ENCODE measurements at places on chromosomes 6 and 20.
A peak's percentile ranks its signal among the peaks of the same experiment; 100 is the strongest.

DNA sequence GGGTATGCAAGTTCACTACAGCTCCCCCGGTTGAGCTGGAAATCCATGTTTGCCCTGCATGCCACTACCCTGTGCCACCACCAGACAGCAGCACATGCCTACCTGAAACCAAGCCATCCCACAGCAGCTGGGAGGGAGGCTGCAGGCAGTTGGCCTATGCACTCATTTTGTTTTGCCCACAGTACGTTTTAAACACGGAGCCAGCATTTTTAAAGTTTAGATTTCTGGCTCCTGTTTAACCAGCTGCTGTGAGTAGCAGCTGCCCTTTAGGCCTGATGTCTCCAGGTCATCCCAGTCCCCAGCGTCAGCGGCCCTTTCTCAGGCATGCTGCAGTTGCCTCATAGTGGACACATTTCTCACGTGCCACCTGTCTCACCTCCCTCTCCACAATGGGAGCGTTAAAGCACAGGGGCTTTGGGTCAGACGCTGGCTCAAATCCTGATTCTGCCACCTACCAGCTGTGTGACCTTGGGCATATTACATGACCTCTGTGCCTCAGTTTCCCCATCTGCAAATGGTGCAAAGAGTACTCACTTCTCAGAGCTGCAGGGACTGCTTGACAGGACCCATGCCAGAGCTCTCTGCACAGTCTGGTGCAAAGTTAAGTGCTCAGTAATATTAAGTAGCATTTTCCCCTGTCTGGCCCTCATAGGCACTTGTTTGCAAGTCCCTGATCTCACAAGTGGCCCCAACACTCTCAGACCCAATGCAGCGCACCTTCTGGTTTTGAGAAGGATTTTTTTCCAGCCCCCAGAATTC is 8.2 kb upstream of the UBE2V1 start:
- DNase-seq = peak; percentile 53

- no peak for DNase-seq
These were observed 24.4 kb downstream of the BHLHE23 start for GRCh38 chr20:62982124-62983075.

GRCh38 chr6:122286512-122286911 is 112.9 kb upstream of the HSF2 start:
- no peak for DNase-seq

GRCh38 chr6:69012211-69012610 is 377.1 kb downstream of the ADGRB3 start:
- no peak for DNase-seq

DNA sequence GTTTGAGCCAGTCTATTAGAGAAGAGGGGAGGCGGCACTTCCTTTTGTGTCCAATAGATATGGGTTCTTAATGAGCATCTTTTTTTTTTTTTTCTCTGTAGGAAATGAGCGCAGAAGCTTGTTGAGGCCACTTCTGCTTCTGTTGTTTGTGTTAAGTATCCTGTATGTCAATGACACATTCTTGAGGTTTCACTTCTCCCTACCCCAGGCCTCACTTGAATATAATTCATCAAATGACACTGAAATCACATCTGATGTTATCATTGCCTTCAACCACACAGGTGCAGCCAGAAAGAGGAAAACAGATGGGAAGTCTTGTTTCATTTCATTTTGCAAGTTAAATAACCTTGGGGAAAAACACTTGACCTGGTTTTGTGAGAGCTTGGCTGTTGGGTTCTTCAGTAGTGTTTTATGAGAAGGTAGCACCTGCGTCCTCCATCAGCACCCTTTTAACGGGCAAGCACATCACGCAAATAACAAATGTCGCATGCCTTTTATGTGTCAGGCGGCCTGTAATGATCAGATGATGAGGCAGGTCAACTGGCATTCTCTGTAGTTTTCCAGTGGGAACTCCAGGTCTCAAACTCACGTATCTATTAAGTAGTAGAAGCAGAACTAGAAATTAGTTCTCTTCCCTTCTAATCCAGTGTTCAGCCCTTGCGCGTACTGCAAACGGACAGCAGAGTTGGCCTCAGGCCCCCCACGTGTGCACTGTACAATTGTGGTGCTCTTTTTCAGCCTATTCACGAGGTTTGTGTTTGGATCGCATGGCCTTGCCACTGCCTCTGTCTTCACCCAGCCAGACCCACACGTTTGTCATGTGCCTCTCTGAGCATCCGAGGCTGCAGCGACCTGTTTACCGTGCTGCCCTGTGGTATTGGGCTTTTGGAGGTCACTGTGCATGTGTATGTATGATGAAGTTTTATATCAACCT is 23.5 kb downstream of the PLEKHG1 start:
- DNase-seq = no peak

- no peak for DNase-seq
These were observed 600.6 kb downstream of the QKI start for GRCh38 chr6:164015088-164015484.

GRCh38 chr20:3861191-3861590 is 14.6 kb downstream of the MAVS start:
- no peak for DNase-seq

DNA sequence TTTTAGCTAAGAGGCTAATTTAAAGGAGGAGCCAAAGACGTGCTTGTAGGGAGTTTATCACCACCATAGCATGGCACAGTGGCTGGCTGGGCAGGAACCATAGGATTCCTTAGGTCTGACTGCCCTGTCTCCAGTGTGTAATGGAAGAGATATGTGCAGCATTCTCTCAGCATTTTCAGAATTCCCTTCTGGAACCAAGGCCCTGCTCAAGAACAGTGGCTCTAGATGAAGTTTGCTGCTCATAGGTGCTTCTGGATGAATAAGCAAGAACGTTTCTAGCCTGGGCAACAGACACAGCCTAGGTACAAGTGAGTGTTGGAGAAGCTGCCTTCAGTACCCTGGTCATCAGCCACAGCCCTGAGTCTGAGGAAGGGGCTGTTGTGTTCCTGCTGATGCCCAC is 69.1 kb downstream of the LCA5 start:
- no peak for DNase-seq

GRCh38 chr6:49849213-49849907 is 17.0 kb downstream of the CRISP1 start:
- DNase-seq = no peak

GRCh38 chr6:139846538-139847456 is 472.3 kb upstream of the CITED2 start:
- no peak for DNase-seq

GRCh38 chr6:116685437-116685993 is 4.5 kb downstream of the KPNA5 start:
- DNase-seq = no peak

DNA sequence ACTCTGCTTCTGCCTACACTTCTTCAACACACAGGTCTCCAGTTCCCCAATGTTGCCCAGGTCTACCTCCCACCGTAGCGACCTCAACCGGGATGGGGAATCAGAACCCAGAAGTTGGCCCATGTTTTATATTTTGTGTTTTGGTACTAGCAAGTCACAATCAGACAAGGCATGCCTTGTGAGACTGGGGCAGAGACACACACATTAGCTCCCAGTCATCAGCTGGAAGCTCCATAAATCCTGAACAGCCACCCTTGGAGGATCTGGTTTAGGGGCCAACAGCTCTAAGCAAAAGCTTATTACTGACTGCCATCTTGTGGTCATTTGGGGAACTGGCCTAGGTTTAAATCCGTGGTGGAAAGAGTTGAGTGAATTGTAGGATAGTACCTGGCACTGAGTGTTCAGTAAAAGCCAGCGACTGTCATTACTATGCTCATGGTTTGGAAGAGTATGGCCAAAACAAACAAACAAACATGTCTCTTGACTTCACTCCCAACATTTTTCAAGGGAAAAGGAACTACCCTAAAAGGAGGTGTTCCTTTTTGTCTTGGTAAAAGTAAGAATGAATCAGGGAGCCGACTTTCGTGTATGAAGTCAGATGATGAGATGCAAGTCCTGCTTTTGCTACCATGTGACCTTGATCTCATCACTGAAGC is 40.5 kb downstream of the PIM1 start:
- DNase-seq = peak; percentile 73

DNA sequence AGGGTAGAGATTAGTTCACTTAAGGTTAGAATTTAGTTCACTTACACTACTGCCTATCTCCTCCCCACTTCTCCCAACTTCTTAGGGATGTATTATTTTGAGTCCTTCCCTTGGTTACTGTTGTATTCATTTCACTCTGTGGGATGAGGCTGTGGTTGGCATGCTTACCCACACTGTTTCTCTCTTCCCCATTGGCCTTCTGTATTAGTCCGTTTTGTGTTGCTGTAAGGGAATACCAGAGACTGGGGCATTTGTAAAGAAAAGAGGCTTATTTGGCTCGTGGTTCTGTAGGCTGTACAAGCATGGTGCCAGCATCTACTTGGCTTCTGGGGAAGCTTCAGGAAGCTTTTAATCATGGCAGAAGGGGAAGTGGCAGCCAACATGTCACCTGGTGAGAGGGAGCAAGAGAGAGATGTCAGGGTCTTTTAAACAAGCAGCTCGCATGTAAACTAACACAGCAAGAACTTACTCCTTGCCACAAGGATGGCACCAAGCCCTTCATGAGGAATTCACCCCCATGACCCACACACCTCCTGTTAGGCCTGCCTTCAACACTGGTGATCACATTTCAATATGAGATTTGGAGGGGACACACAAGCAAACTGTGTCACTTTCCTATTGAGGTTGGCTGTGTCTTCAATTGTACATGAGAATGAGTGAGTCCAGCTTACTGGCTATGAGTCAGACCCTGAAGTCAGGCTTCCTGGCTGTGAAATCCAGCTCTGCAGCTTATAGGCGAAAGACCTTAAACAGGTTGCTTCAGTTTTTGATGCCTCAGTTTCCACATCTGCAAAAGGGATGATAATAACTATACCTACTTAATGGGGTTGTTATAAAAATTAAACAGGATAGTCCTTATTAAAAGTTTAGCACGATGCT is 53.3 kb downstream of the SYNDIG1 start:
- DNase-seq = no peak

DNA sequence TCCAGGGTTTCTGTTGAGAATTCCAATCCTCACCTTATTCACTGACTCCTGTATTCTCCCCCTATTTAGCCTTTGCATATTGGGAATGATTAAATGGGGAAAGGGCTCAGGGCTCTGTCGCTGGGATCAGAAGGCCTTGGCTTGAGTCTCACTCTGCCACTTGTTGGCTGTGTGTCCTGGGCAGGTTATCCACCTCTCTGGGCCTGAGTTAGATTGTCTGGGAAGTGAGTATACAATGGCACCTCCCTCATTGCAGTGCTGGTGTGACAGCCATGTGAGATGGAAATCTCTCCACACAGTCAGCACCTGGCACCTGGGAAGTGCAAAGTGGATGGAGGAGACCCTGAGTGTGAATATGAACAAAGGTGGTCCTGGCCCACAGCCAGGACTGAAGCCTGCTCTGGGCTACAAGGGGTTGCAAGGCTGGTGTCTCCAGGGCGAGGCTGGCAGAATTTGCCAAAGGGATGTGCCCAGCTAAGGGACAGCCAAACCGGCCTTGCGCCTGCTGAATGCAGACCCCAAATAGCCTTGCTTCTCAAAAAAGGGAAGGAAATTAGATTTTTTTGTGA is 200.0 kb upstream of the PMEPA1 start:
- no peak for DNase-seq

DNA sequence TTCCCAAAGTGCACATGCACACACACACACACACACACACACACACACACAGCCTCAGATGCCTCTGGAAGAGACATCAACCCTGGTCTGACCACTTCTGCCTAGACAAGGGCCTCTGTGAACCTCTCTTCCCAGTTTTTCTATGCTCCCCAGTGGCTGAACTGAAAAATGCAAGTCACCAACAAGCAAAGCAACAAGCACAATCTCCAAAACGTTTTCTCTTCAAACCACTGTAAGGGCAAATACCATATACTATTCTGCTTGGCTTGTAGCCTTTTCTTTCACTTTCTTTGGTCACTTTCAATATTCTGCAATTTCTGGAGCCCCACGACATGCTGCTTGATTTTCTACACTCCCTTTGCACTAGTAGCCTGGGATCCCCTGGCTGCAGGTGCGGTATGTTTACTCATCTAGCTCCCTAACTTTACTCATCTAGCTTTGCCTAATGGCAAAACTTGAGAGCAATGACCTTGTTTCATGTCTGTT is 121.4 kb upstream of the DST start:
- DNase-seq = no peak

- no peak for DNase-seq
These were observed 73.7 kb upstream of the EXOC2 start for GRCh38 chr6:766625-767024.

DNA sequence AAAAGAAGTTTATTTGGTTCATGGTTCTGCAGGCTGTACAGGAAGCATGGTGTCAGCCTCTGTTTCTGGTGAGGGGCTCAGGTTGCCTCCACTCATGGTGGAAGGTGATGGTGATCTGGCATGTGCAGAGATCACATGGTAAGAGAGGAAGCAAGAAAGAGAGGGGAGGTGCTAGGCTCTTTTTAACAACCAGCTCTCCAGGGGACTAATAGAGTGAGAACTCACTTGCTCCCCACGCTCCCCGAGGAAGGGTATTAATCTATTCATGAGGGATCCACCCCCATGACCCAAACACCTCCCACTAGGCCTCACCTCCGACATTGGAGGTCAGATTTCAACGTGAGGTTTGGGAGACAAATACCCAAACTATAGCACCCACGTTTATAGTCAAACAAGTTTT is 4.0 kb upstream of the GJB7 start:
- no peak for DNase-seq

GRCh38 chr6:98295515-98296175 is 538.7 kb upstream of the POU3F2 start:
- DNase-seq = no peak

DNA sequence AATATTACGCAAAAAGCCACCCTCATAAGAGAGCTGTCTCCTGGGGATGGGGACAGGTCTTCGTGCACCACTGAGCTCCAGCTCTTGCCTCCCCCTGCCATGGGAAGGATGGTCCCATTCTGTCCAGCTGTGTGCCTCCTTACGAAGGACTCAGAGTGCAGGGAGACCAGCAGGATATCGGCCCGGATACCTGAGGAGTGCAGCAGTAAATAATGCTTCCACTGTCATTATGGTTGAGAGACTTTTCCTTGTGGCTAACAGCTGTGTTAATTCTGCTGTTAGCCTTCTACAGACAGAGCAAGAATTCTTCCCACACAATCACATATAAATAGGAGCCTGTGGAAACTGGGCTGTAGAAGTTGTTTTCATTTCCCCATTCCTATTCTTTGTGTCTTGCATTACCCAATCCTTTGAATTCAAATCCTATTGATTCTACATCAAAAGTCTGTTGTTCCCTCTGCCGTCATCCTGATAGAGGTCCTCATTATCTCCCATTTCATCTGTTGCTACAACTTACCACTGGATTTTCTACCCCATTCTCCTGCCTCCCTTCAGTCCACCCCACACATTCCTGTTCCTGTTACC is 364.6 kb upstream of the SOX4 start:
- no peak for DNase-seq

DNA sequence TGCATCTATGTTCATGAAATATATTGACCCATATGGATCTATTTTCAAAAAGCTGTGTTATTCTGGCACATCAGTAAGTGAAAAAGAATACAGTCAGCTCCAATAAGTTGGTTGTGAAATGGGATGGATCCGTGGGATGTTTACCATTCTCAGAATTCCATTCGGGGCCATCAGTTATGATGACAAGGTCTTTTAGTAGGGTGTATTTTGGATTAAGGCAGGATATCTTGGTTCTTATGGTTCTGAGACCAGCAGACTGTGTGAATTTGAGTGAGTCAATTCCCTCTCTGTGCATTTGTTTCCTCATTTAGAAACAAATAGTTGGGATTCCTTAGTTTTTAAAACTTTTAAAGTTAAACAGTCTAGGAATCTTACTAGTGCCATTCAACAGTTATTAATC is 287.4 kb downstream of the CD109 start:
- DNase-seq = no peak
